ENCODE measurements at places on chromosomes 1 and 21.

- no peak for DNase-seq
Observed at GRCh38 chr1:79364896-79365295, 358.4 kb upstream of the ADGRL4 start.

DNA sequence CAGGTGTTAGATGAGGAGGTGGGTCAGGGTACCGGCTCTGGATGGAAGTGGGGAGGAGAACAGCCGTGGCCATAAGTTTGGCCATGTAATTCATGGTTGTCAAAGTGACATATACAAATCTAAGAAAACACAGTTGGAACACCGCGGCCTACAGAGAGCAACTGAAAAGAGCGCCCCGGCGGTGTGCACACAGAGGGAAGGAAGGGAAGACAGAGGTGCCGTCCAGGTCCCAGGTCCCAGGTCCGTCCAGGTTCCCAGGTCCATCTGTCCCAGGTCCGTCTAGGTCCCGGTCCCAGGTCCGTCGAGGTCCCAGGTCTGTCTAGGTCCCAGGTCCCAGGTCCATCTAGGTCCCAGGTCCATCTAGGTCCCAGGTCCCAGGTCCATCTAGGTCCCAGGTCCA lies 4.5 kb upstream of the MRPL20 start:
- DNase-seq, result no peak

DNA sequence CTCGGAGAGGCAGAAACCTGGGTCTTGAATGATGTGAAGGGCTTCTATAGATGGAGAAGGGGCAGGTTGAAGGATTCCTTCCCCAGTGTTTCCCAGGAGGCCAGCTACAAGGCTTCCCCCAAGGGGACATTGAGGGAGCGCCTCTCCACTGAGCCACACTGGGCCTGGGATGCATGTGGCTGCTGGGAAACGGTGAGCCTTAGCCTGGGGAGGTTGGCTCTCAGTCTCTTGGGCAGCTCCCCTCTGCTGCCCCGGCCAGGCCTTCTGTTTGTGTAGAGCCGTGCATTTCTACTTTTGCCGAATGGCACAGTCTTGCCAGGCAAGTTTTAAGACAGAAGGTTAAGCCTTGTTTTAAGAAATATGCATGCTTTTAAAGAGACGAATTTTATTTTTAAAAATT lies 254.4 kb upstream of the POU3F1 start:
- no peak for DNase-seq

- DNase-seq, result no peak
Observed at GRCh38 chr21:17402937-17403336, 109.9 kb upstream of the CXADR start.

GRCh38 chr1:189628857-189629256 lies 848.8 kb downstream of the BRINP3 start:
- DNase-seq, result no peak

GRCh38 chr1:38178216-38178615 lies 131.6 kb upstream of the POU3F1 start:
- DNase-seq, result no peak

- peak; percentile 5 for DNase-seq
Observed at GRCh38 chr1:85047472-85048295, 616 bp downstream of the MCOLN3 start.

DNA sequence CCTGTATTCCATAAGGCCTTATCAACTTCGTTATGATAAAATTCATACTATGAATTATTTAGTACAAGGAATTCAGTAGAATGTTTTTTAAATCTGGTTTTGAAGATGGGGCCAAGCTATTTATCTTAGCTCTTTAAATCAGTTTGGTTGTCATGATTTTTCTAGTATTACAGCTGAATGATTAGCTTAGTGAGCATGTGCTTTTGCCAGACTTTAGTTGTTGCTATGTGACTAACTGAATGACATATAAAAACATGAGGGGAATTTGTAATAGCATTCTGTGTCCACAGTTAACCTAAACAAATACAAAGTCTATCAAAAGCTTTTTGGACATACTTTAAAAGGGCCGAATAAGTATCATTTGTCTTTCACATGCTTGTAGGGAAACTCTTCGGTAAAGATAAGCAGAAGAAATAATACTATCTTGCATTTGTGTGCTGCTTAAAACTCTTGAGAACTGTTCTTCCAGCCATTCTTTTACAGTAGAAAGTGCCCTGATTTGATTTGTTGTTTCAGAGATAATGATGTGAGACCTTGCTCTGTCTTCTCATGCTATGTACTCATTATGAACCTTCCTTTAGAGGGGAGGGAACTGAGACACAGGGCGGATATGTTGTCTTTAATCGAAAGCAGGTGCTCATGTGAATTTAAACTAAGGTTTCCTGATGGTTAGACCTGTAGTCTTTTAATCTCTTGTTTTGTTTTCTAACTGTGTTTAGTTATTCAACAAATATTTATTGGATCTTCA lies 18.8 kb downstream of the NEK7 start:
- no peak for DNase-seq

- no peak for DNase-seq
Observed at GRCh38 chr21:29486306-29486807, 187.6 kb downstream of the BACH1 start.

- peak; percentile 24 for DNase-seq
Observed at GRCh38 chr1:8816831-8817411, 519 bp downstream of the RERE start.

DNA sequence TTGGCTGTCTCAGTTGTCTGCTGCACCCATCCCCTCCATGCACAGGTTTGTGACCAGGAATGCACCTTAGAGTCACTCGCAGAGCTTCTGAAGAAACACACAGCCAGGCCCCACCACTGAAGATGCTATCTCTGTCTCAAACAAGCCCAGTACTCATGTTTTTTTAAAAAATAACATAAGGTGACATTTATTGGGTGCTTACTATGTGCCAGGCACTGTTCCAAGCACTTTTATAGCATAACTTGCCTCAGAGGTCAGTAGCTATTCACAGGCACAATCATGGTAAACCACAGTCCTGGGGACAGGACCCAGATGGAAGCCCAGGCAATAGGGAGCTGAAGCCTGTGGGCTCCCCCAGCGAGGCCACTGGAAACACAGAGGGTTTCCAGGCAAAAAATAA lies 8.8 kb upstream of the ATP13A2 start:
- no peak for DNase-seq

GRCh38 chr1:47362828-47363227 lies 29.2 kb downstream of the CMPK1 start:
- no peak for DNase-seq

DNA sequence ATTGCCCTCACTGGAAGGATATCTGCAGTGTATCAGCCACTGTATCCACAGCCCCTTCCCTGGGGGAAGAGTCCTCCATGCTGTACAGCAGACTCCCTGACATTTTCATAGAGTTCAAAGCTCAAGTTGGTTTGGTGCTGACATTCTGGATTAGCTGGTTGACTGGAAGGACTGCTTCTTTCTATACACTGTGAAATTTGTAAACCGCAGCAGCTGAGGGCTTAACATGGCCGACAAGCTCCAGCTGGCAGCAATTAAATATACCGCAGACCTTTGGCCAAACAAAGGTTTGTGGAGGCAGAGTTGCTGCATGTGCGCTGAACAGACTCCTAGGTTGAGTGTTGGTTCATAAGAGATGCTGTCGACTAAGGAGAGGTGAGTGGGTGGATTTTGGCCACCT lies 126.4 kb downstream of the DHRS3 start:
- DNase-seq, result no peak

DNA sequence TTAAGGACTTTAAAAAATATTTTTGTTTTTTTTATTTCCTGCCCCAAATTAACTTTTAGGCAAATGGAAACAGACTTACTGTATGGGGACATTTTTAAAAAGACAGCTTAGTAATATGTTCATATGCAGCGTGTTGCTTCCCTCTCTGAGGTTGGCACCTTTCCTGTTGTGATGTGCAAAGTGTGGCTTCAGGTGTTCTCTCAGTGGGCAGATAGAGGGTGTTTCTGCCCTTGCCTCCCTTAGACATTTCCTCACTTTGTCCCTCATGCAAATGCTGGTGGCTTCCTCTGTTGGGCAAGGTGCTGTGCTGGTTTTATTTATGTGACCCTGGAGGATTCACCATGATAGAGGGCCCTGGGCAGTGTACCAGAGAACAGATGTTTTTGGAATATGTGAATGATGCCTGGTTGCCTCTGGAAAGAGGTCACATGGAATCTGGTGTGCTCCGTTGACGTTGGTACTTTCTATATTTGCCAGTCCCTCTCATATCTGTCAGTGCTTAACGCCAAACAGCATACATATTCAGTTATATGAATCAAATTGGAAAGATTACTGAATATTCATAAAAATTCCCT lies 123.5 kb downstream of the PATJ start:
- DNase-seq, result no peak

GRCh38 chr1:226364514-226364899 lies 43.4 kb downstream of the PARP1 start:
- no peak for DNase-seq

DNA sequence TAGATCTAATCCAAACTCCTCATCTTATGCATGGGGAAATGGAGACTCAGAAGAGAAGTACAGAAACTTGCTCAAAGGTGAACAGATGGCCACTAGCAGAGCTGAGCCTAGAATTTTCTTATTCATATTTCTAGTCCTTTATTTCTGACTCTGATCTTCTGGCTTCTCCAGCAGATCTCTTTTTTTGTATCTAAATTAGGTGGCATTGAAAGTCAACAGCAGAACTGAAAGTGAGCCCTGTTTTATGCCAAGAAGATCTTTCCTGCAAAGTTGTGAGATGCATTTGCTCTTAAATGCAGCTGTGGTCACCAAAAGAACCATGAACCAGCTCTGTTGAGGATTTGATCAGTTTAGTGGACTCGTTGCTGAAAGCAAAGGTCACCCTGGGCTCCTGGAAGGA lies 75.5 kb downstream of the KAZN start:
- no peak for DNase-seq

- DNase-seq, result no peak
Observed at GRCh38 chr1:59730302-59730701, 84.4 kb upstream of the HOOK1 start.

DNA sequence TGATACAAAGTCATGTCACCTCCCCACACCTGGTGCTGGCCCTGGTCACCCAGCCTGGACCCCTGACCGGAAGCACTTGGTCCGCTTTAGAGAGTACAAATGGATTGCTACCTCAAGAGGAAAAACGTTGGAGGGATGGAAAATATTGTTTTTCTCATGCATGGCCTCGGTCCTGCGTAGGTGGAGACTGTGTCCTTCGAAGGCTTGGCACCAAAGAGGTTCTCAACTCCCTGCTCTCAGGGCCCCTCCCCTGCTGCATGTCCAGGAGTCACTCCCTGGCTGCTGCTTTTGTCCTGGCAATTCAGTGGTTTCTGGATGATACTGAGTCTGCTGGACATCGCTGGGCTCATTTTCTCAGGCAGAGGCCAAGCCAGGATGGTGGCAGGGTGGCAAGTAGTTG lies 529.8 kb downstream of the KIF26B start:
- DNase-seq, result no peak

All from stimulated activated CD4-positive, alpha-beta T cell treated with anti-CD3 and anti-CD28 coated beads, Interleukin-4, amount 100 ng/mL, for 1 hour (primary cell).